Mesothelial cell of epicardium (in vitro differentiated cells): ENCODE measurements at places on chromosomes 11 and 22. TPM values are rescaled to one million over a fixed set of nuclear protein-coding genes. Genes with fewer than 3 reads are reported as not detected.

GGT5 gene
- total RNA-seq: 2.9 to 4.1 TPM (median 3.6 TPM) in 3 replicates

RCE1 gene
- 27.0 to 27.8 TPM (median 27.2 TPM) in 3 replicates for total RNA-seq

ART1 gene
- not detected in 3 replicates for total RNA-seq

SAA2 gene
- total RNA-seq: not detected in 3 replicates

RPS25 gene
- total RNA-seq: 1,201 to 1,234 TPM (median 1,218 TPM) in 3 replicates

SLC17A6 gene
- total RNA-seq: not detected in 3 replicates

GAB4 gene
- total RNA-seq: not detected in 3 replicates

TSGA10IP gene
- not detected in 3 replicates for total RNA-seq

OR9I1 gene
- total RNA-seq: not detected in 3 replicates

PRRG4 gene
- 4.3 to 4.7 TPM (median 4.5 TPM) in 3 replicates for total RNA-seq

NAALAD2 gene
- 33.6 to 39.7 TPM (median 39.5 TPM) in 3 replicates for total RNA-seq

TEF gene
- 10.4 to 10.5 TPM (median 10.4 TPM) in 3 replicates for total RNA-seq

RBX1 gene
- total RNA-seq: 56.7 to 60.4 TPM (median 60.1 TPM) in 3 replicates

FAU gene
- 710 to 765 TPM (median 760 TPM) in 3 replicates for total RNA-seq

LRRC74B gene
- total RNA-seq: 0.18 TPM in 1 of 3 replicates, not detected in the others

SSTR3 gene
- total RNA-seq: 0.61 to 0.82 TPM (median 0.69 TPM) in 3 replicates

PDE2A gene
- total RNA-seq: 0.63 to 1.4 TPM (median 1.1 TPM) in 3 replicates

IGSF22 gene
- 0.24 to 0.47 TPM (median 0.45 TPM) in 3 replicates for total RNA-seq

SLC37A2 gene
- total RNA-seq: 0.47 to 0.54 TPM (median 0.51 TPM) in 3 replicates

OR2AG1 gene
- total RNA-seq: not detected in 3 replicates

FAT3 gene
- 35.1 to 39.1 TPM (median 35.5 TPM) in 3 replicates for total RNA-seq

RFPL2 gene
- 0.36 to 0.53 TPM (median 0.40 TPM) in 3 replicates for total RNA-seq

TRABD gene
- total RNA-seq: 44.3 to 44.6 TPM (median 44.4 TPM) in 3 replicates

CCDC15 gene
- total RNA-seq: 2.8 to 3.1 TPM (median 2.9 TPM) in 3 replicates

SMIM35 gene
- total RNA-seq: not detected in 3 replicates

MS4A6E gene
- total RNA-seq: not detected in 3 replicates
